ENCODE measurements at places on chromosomes 12 and 14.

DNA sequence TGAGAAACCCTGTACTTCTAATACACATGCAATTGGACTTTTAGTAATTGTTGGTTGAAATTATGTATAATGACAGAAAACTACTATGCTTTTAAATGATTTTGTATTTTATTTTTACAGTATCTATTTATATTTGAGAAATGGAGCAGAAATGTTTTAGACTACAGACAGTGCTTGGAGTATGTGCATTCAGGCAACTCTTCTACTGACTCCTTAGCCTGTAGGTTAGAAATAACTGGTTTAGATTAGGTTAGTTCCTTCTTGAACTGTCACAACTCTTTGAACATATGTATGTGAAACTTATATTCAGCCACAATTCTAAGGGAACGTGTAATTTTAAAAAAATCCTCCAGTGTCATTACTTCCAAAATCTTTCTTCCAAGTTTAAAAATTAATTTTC, 1.7 kb downstream of the FGFR1OP2 start:
- no peak for DNase-seq

- DNase-seq, result no peak
Observed at GRCh38 chr12:125284087-125284486, 218.9 kb downstream of the AACS start.

DNA sequence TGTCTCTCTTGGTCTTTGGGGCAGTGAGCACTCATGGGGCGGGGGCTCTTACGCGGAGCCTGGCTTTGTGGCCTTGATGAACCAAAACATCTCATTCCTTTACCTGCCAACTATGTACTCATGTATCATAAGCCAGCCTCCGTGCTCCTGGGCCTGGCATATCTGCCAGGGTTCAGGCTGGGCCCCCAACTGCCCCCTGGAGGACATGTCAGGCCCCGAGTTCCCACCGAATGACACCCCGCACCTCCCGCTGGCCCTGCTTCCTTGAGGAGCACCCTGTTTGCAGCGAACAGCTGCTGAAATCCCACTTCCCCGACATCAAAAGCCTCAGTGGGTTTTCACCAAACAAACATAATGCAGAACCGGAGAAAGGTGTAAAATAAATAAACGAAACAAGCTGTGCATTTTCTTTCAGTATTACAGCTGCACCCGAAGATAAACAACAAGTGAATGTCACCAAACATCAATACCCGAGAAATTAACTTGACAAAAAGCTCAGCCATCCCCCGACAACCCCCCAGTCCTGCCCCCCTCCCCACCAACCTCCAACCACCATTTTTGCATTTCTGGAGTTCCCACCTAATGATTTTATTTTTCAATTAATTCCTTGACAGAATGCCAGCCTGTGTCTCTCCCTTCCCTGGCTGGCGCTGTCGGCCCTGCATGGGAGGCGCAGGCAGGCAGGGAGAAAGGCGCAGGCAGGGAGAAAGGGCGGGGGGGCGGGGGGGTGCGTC, 139.2 kb downstream of the RBM19 start:
- DNase-seq, result peak; percentile 7

DNA sequence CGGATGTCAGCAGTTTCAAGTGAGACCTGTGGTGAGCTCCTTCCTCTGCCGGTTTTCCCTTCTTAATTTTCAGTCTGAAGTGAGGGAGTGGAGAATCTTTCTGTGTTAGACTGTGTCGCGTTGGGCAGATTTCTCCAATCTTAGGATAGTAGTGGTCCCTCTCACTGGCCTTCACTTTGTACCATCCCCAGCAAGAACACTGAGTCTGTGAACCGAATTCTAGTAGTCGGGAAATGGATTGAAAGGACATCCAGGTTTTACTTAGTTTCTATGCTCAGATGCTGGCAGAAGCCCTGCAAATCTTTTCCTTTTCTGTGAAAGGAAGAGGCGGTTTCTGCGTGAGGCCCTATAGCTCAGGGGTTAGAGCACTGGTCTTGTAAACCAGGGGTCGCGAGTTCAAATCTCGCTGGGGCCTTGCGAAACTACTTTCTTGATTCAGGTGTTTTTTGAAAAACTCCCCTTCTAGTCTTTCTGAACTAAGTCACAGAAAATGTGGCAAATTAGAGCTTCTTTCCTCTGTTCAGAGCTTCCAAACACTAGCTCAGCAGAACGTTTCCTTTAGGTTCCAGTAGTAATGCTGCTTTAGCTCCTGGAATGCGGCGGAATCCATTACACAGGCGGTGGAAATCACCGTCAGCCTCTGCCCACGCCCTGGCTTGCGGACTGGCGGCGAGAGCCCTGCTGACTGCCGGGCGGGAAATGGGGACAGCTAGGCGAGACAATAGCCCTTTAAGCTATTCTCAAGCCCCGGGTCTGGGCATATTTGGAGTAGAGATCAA, 2.8 kb upstream of the RNASE4 start:
- peak; percentile 92 for DNase-seq

DNA sequence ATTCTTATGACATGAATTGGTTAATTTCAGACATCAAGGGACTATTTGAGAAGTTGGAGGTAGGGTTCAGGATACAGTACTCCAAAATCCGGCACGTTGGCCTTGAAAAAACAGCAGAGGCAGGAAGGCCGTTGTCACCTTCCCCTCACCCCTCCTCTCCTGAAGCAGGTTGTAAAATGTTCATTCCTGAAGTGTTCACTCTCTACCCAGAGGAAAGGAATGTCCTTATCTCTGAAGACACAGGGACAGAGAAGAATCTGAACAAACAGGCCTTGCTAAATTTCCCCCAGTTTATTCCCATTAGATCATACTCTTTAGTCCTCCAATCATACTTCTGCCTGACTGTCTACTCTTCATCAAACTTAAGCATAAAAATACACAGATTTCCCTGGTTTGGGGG, 313.6 kb downstream of the ZFP36L1 start:
- no peak for DNase-seq

- DNase-seq, result no peak
Observed at GRCh38 chr14:97283005-97283403, 485.8 kb downstream of the VRK1 start.

DNA sequence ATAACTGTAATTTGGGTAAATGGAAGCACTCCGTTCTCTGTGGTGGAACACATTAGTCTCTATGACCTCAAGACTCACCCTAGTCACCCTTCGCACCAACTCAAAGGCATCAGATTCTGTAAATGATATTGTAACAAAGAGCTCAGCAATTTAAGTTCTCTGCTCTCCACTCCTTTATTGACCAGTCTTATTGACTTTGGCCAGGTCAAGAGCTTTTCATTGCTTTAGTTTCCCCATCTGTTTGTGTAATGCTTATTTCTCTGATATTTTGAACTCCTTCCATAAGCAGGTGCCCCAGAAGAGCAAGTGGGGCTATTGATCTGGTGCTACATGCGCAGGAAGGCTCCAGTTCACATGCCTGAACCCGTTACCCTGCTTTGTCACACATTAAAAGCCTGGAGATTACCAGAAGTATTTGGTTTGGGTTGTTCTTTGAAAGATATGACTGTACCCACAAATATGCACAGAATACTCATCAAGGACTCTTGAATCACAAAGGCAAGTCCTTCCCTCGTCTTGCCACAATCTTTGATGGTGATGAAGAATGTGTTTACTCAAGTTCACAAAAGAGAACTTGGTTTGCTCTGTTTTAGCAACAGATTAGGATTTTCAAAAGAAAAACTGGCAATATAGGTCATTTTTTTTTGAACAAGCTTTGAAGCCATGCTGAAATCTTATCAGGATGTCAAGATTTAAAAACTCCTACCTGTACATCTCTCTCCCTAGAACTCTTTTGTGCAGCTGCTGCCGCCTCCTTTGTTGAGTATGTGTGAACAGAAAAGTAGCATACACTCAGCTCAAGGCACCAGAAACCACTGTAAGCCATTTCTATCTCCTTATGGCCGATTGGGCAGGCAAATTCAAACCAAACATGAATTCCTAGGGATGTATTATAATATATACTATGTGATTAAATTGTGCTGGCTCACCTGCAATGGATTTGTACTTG, 193.9 kb downstream of the BCAT1 start:
- no peak for DNase-seq

DNA sequence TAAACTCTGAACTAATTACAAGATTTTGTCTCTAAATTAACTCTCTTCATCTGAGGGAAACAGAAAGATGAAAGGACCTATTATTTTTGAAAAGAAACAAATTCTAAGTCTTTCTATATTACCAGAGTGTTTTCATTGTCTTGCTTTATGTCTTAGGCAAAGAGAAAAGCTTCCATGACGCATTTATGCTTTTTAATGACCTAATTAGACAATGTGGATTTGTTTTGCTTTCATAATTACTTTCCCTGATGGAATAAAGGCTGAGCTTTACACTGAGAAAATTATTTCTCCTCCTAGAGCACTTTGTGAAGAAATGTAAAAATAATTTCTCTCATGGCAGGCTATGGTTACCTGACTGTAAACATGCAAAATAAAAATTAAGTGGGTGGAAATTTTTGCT, 138.0 kb upstream of the SLCO1C1 start:
- no peak for DNase-seq

- no peak for DNase-seq
Observed at GRCh38 chr12:33828326-33828725, 194.0 kb upstream of the ALG10 start.

GRCh38 chr14:89589400-89590118, 172.5 kb upstream of the FOXN3 start:
- DNase-seq, result no peak

DNA sequence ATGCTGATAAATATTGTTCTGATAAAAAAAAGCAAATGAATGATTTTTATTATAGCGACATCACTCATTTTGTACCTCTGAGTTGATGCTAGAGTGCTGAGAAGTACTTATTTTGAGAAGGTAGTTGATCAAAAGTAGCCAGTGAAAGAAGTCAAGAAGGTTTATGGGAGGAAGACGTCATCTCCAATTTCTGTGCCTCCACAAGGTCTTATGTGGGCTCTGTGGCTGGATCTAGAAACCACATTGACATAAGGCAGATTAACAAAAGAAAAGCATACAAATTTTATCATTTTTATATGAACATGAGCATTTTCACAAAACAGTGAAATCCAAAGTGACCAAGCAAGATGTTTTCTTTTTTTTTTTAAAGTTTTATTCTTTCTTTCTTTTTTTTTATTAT, 289.5 kb upstream of the FAR2 start:
- no peak for DNase-seq

- DNase-seq, result no peak
Observed at GRCh38 chr14:91270619-91271018, 26.1 kb upstream of the GPR68 start.

GRCh38 chr12:19491863-19492262, 52.6 kb downstream of the AEBP2 start:
- no peak for DNase-seq

GRCh38 chr12:41459111-41459905, 271.2 kb downstream of the PDZRN4 start:
- no peak for DNase-seq

DNA sequence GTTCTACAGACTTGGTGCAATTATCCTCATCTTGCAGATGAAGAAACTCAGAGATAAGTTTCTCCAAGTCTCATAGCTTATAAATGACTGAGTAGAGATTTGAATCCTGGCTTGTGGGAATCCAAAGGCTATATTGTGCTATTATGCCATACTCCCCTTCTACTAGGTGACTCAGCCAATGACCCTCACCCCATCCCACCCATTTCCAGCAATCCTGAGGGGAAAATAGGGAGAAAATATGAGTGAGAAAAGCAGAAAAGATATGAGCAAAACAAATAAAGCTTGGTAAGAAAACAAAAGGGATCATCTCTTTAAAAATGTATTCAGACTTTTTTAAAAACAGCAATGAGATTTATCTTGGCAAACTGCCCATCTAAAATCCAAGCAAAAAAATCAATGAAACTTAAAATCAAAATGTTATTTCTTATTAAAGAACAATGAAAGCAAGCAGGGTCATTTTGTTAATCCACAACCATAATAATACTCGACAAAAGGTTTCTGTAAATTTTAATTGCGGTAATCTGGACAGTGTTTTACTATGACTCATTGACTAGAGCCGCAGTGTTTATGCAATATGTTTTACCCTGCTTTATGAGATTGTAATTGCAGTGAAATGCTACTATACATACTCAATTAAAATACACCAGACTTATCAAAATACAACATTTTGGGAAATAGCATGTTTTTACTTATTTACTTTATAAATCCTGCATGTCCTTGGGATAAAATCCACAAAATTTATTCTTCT, 13.1 kb upstream of the LGR5 start:
- no peak for DNase-seq

- no peak for DNase-seq
Observed at GRCh38 chr12:90261283-90261682, 552.6 kb upstream of the ATP2B1 start.

- DNase-seq, result no peak
Observed at GRCh38 chr12:93847517-93848474, 170.6 kb downstream of the CRADD start.

DNA sequence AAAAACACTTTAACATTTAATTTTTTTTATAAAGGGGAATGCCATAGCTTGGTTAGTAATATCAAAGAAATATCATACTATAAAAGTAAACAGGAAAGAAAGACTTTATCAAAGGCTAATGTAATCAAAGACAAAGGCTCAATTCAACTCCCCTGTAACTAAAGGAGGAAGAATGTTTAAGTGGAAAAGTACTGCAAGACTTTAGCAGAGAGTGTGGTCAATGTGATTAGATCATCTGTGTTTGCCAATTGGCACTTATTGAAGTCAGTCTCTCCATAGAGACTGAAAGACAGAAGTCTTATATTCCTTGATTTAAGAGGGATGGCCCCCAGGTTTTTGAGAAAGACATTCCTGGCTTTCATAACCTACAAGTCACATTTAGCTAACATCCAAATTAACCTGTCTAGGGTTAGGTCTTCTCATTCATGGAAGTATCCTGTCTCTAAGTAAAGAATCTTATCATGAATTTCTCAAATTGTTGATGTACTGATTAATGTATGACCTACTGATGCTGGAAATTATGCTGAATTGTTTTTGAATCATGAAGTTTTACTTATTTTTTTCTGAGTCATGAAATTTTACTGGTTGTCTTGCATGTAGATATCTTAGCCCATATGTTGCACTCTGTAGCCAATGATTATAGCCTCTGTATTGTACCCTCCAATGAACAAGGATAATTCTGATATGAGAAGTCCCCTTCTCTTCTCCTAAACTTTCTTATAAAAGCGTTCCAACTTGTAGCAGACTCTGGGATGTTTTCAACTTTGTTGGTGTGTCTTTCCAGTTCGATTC, 65.4 kb downstream of the ATXN7L3B start:
- DNase-seq, result no peak

DNA sequence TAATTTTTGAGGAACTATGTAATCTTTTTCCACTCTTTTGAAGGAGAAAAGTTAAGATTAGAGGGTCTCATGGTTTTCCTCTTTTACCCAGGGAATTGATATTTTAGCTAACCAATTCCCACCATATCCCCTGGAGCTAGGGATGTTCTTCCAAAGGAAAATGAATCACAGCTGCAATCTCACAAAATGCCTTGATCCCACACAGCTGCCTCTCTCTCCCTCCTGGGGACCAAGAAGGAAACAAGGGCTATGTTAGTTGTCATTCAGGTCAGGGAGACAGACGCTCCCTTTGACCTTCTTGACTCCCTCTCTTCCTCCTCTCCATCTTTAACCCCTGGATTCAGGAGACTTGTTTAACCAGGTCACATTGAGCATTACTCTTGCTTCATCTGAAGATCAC, 9.5 kb downstream of the DCN start:
- no peak for DNase-seq
